ENCODE measurements at places on chromosomes 7 and 10.

- no peak for DNase-seq
Observed at GRCh38 chr7:137771273-137771672, 75.5 kb downstream of the DGKI start.

- no peak for DNase-seq
Observed at GRCh38 chr7:120486164-120486563, 213.2 kb downstream of the KCND2 start.

DNA sequence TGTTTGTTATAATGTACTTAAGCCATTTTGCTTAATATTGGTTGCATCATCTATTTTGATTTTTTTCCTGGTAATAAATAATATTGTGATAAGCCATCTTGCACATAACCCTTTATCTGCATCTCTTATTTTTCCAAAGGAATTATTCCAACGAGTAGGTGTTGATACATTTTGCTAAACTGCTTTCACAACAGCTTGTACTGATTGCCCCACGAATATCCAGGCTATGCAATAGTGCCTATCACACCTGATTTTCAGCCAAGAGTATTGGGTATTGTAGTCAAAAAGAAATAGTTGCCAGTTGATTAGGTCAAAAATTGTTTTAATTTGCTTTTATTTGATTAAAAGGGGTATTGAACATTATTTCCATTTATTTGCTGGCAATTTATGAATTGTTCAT lies 20.7 kb downstream of the CREB5 start:
- no peak for DNase-seq

DNA sequence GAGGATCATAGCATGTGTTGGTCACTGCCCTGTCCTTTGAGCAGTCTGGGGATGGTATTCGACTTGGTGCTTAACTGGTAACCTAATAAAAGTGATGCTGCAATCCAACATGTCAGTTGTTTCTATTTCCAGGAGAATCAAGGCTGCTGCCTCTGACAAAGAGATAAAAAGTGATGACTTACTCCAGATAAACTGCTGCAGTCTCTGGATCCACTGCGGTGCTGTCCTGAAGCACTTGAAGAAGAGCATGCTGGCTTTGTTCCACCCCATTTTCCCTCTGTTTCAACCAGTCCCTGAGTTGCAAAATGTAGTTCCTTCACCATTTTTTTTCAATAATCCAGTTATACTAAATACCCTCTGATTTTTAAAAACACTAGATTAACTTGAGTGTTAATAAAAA lies 403.5 kb upstream of the ANKRD30A start:
- no peak for DNase-seq

- DNase-seq: no peak
Observed at GRCh38 chr10:109430043-109430760, 493.1 kb downstream of the XPNPEP1 start.

- no peak for DNase-seq
Observed at GRCh38 chr10:29760138-29760900, 125.5 kb upstream of the SVIL start.

DNA sequence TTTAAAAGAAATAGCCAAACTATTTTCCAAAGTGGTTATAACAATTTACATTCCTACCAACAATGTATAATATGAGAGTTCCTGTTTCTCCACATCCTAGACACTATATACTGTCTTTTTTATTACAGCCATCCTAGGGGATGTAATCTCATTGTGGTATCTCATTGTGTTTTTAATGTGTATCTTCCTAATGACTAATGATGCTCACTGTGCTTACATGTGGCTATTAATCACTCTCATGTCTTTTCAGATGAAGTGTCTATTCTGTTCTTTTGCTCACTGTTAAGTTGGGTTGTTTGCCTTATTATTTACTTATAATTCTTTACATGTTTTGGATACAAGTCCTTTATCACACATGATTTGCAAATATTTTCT lies 71.8 kb downstream of the ZNF438 start:
- no peak for DNase-seq

- DNase-seq: no peak
Observed at GRCh38 chr7:130022115-130022514, 29.1 kb downstream of the ZC3HC1 start.

- no peak for DNase-seq
Observed at GRCh38 chr7:5404421-5404826, 19.2 kb downstream of the TNRC18 start.

DNA sequence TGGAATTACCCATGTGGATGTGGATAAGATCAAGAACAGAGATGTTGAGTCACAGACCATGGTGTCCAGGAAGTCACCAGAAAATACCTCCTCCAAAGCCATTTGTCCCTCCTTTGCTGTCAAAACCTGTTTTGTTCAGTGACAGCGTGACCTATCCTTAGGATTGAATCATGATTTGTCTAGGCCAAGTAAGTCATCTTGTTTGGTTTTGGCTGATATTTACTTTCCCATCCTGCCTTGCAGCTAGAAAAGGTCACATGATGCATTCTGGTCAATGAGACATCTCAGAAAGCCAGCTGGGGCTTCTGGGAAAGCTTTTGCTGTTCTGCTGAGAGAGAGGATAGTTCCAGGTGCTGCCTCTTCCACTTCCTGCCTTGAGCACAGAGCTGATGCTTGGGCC lies 225.3 kb upstream of the ZMIZ1 start:
- DNase-seq: no peak

Measured in neural crest cell (in vitro differentiated cells).